ENCODE measurements at places on chromosomes 13 and 19.

- DNase-seq, result no peak
Observed at GRCh38 chr13:36746051-36746450, 72.2 kb downstream of the SERTM1 start.

GRCh38 chr13:75635828-75636435 is at the start of gene LMO7:
LMO7 (plus strand) TSS chr13:75636330; CDS start chr13:75636658, 328 bp downstream.
- DNase-seq, result peak; percentile 32

- no peak for DNase-seq
Observed at GRCh38 chr13:30191491-30192100, 115.8 kb downstream of the KATNAL1 start.

- DNase-seq, result no peak
Observed at GRCh38 chr19:24040621-24041020, 46.4 kb upstream of the ZNF254 start.

- DNase-seq, result no peak
Observed at GRCh38 chr19:13146763-13147563, 3.2 kb downstream of the STX10 start.

DNA sequence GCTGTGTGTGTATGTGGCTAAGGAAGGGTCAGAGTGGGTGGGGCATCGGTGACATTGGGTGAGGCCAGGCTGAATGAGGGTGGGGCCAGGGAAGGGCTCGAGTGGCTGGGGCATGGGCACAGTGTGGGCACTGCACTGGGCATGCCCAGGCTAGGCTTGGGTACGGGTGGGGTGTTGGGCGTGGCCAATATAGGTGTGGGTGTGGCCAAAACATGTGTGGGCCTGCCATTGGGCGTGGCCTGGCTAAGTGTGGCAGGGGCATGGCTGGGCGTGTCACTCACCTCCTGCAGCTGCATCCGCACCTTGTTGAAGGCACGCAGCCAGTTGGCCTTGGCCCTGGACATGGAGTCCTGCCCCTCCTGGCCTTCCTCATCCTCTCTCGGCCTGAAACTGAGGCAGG is 33.2 kb downstream of the UNC13A start:
- no peak for DNase-seq

DNA sequence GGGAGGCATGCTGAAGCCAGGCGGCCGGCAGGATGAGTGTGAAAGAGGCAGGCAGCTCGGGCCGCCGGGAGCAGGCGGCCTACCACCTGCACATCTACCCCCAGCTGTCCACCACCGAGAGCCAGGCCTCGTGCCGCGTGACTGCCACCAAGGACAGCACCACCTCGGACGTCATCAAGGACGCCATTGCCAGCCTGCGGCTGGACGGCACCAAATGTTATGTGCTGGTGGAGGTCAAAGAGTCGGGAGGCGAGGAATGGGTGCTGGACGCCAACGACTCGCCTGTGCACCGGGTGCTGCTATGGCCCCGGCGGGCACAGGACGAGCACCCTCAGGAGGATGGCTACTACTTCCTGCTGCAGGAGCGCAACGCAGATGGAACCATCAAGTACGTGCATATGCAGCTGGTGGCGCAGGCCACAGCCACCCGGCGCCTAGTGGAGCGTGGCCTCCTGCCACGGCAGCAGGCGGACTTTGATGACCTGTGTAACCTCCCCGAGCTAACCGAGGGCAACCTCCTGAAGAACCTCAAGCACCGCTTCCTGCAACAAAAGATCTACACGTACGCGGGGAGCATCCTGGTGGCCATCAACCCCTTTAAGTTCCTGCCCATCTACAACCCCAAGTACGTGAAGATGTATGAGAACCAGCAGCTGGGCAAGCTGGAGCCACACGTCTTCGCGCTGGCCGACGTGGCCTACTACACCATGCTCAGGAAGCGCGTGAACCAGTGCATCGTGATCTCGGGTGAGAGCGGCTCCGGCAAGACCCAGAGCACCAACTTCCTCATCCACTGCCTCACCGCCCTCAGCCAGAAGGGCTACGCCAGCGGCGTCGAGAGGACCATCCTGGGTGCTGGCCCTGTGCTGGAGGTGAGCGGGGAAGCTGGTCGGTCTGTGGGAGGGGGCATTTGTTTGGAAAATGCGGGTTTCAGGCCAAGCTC is 26.4 kb downstream of the MYO9B start:
- DNase-seq, result no peak

- no peak for DNase-seq
Observed at GRCh38 chr13:38417241-38417640, 67.6 kb downstream of the UFM1 start.

- no peak for DNase-seq
Observed at GRCh38 chr19:18756896-18757295, 34.2 kb downstream of the COMP start.

DNA sequence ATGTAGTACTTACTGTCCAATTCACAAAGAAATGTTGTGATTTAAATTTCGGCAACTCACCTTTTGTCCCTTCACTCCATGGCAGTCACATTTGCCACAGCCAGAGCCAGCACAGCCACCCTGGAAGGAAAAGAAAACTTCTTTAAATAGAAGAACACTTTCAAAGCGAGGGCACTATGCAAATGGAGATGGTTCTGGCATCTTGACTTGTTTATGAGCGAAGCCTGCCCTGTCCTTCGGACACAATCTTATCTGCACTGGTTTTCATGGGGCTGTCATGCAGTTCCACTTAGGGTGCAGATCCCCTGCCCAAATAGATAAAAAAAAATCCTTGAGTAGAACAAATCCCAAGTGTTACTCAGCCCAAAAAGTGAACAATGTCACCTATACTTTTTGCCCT is 64.3 kb downstream of the COL4A1 start:
- DNase-seq, result no peak

DNA sequence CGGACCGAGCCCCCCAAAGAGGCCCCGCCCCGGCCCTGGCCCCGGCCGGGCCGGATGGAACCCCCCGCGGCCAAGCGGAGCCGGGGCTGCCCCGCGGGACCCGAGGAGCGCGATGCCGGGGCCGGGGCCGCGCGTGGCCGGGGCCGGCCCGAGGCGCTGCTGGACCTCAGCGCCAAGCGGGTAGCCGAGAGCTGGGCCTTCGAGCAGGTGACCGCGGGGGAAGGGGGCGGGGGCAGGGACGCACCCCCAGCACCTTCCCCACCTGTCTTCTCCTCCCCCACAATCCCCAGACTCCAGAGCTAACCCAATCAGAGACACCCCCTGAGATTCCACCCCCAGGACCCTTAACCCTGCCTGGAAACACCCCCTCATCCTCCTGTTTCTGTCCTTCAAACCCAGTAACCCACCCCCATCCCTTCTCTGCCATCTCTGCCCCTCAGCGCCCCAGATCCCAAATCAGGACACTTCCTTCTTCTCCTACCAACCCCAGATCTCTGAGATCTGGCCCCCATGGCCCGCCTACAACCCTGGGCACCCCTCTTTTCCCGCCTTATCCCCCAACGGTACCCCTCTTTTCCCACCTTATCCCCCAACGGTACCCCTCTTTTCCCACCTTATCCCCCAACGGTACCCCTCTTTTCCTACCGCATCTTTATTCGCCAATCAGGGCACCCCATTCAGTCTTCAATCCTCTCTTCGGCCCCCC is 505 bp downstream of the ZSWIM4 start:
- no peak for DNase-seq

DNA sequence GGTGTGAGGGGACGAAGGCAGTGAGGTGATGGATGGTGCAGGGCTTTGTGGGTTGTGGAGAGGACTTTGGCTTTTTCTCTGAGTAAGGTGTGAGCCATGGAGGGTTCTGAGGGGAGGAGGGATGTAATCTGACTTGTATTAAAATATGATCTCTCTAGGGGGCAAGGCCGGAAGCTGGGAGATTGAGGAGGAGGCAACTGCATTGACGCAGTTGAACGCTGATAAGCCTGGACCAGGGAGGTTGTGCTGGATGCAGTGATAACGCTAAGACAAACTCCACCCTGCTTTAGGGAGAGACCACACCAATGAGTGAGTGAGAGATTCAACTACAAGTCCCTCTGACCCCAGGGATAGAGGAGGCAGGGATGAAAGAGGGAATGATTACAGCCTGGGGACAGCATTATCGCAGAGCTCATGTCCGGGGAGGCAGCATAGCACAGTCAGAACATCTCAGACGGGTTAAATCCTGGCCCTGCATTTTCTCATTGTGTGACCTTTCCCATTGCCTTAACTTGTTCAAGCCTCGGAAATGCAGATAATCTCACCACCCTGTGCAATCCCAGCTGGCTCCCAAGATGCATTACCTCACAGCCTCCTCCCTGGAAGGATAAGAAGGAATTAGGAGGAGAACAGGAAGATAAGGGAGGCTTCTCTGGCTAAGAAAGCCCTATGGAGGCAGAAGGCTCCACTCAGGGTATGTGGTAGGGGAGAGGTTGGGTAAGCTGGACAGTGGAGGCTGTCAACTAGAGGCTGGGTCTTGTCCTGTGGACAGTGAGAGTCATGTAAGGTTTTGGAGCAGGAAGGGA is 124.2 kb downstream of the CACNA1A start:
- no peak for DNase-seq

DNA sequence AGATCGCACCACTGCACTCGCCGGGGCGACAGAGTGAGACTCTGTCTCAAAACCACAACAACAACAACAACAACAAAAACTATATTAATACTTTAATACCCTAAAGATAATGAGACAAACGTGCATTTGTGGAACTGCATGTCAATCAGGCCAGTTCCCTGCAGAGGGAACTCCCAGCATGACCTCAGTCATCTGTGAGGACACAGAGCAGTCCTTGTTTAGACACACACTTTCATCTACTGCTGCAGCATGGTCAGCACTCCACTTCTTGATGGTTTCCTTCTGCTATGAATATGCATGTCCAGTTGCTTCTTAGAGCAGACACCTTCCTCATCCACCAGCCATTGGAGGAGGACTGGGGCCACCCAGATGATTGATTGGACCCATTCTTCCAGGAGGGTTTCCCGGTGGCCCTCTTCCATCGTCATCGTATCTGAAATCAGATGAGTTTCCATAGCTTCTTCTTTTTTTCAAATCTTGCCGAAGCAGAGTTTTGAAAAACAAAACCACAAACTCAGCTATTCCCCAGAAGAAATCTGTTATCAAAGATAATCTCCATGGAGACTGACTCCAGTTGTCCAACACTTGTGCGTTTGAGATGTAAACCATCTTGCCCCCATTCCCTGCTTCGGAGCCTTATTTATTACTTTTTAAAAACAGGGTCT is 26.5 kb downstream of the ZNF607 start:
- no peak for DNase-seq

DNA sequence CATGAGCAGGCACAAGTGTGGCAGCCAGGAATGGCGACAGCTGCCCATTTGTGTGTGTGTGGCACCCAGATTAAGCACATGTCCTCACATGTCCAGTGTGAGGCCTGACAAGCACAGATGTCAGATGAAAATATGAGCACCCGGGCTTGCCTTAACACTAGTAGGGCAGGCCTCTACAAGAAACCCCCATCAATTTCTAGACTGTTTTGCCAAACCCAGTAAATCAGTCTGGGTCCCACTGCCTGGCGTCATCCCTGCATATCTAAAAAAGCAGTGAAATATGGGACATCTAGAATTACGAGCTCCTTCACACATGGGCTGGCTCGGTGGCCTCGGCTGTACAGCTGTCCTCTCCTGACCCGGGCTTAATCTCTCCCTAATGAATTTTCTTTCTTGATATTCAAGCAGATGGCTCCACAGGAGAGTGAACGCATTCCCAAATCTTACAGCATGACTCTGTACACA is 432.7 kb downstream of the FOXO1 start:
- no peak for DNase-seq

DNA sequence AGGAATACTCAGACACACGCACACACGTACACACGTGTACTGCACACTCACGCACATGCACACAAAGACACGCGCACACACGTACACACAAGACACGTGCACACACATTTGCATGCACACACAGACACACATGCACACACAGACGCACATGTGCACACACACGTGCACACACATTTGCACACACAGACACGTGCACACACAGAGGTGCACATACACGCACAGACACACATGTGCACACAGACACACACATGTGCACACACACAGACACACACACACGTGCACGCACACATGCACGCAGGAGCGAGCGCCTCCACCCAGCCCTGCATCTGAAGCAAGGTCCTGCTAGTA is 81.1 kb downstream of the GADD45B start:
- DNase-seq, result no peak

- no peak for DNase-seq
Observed at GRCh38 chr19:47663435-47663910, 49.7 kb upstream of the EHD2 start.

GRCh38 chr19:51417810-51418157 is 342 bp upstream of the SIGLEC10 start:
- no peak for DNase-seq

DNA sequence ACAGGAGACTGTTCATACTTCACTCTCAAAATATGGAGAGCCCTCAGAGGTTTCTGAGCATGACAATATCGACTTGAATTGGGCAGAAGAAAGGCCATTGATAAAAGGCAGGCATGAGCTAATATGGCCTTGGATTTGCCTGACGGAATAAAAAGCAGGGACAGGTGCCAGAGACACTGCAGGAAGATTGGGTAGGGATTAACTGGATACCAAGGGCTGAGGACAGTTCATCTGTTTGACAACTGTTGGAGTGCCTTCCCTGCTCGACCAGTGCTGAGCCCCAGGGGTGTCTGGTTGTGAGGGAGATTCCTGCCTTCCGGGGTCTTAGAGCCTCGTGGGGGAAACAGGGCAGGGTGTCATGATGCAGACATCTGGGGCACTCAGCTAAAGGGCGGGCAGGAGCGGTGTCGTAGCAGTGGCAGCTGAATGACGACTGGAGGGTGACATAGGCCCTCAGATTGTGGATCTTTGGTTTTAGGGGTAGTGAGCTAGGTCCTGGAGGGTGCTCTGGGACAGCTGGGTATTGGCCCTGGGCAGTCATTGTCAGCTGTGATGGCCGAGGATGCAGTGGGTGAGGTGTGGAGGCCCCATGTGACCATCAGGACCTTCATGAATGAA is 12.3 kb downstream of the GATAD2A start:
- DNase-seq, result no peak

GRCh38 chr13:85819513-85819912 is 20.3 kb upstream of the SLITRK6 start:
- DNase-seq, result no peak

GRCh38 chr19:41000310-41000737 is 9.2 kb downstream of the CYP2B6 start:
- no peak for DNase-seq

GRCh38 chr13:85137516-85137915 is 661.7 kb downstream of the SLITRK6 start:
- DNase-seq, result no peak

GRCh38 chr19:50793558-50794065 is 3.4 kb downstream of the ACP4 start:
- no peak for DNase-seq

- DNase-seq, result no peak
Observed at GRCh38 chr19:48396016-48396823, 2.8 kb downstream of the GRIN2D start.

GRCh38 chr19:40157059-40157458 is 34.2 kb upstream of the MAP3K10 start:
- no peak for DNase-seq

DNA sequence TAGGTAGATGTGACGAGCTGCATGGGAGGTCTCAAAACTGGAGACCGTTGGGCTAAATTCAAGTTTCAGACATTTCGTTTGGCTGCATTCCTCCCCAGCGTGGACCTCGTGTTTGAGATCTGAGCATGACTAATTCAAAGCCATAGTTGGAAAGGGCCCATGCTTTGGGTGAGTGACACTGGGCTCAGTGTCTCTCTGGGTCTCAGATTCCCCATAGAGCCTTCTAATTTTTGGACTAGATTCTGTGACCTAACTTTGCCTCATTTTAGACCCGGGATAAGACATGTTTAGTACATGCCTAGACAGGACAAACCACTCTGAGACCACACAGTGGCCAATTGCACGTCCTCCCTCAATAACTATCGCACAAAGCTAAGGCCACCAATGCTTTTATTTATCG is 16.6 kb downstream of the CKM start:
- DNase-seq, result no peak

- no peak for DNase-seq
Observed at GRCh38 chr13:111460548-111461444, 140.4 kb downstream of the TEX29 start.
